ENCODE measurements at places on chromosomes 11 and 22.
A peak's percentile ranks its signal among the peaks of the same experiment; 100 is the strongest.

GRCh38 chr11:12581923-12582322 lies 92.3 kb upstream of the TEAD1 start:
- DNase-seq: no peak

DNA sequence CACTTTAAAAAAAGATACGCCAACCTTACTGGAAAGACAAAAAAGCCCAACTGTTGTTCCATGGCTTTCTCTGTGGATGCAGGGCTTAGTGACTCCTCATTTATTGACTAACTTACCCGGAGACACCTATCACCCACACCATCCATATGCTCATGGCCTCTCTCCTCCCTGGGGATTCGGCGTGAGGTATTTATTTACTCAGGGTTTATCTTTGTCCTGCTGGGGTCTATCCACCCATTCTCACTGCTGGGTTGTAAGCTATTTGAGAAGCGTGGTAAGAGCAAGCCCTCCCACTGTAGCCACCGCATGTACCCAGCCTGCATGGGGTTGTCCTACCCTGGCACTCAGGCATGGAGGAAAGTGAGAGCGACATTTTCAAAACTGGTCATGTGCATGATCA lies 93.6 kb downstream of the NELL1 start:
- DNase-seq: no peak

GRCh38 chr11:130785380-130786116 lies 130.7 kb downstream of the SNX19 start:
- peak; percentile 77 for DNase-seq

DNA sequence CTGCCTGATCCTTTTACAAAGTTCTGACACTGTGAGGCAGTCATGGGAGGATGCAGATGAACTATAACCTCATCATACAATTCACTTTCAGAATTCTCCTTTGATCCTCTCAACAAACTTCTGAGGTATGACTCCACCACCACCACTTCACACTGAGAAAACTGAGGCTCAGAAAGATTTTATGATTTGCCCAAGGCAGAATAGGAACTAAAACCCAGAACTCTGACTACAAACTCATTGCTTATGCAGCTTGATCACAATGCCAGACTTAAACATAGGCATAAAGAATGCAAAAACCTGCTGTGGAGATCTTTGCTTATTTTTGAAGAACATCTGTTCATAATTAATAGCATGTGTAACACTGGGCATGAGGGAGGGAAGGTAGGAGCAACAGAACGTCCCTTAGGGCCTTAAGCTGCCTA lies 20.4 kb downstream of the FAM168A start:
- DNase-seq: no peak

DNA sequence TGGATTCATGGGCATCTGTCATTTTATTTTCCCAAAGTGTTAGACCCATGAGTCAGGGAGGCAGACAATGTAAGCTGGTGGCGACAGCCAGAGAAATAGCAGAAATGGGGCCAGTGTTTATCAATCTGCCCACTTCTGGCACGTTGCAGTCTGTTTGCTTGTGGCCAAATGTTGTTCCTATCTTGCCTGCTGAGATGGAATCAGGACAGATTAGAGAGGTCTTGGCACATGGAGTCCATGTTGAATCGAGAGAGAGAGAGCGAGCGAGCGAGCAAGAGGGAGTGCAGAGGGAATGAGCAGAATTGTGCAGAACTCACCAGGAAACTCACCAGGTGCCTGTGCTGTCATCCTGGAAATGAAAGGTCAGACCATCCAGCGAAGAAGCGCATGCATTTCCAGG lies 21.9 kb upstream of the PARVG start:
- no peak for DNase-seq

- DNase-seq: peak; percentile 51
Measured at GRCh38 chr11:33701302-33702230, 940 bp upstream of the C11orf91 start.

- DNase-seq: no peak
Measured at GRCh38 chr22:20191000-20191515, 40.2 kb upstream of the CCDC188 start.

GRCh38 chr11:63492441-63492840 lies 1.5 kb upstream of the PLAAT5 start:
- no peak for DNase-seq

- peak; percentile 34 for DNase-seq
Measured at GRCh38 chr11:11798586-11799438, 43.0 kb upstream of the USP47 start.

DNA sequence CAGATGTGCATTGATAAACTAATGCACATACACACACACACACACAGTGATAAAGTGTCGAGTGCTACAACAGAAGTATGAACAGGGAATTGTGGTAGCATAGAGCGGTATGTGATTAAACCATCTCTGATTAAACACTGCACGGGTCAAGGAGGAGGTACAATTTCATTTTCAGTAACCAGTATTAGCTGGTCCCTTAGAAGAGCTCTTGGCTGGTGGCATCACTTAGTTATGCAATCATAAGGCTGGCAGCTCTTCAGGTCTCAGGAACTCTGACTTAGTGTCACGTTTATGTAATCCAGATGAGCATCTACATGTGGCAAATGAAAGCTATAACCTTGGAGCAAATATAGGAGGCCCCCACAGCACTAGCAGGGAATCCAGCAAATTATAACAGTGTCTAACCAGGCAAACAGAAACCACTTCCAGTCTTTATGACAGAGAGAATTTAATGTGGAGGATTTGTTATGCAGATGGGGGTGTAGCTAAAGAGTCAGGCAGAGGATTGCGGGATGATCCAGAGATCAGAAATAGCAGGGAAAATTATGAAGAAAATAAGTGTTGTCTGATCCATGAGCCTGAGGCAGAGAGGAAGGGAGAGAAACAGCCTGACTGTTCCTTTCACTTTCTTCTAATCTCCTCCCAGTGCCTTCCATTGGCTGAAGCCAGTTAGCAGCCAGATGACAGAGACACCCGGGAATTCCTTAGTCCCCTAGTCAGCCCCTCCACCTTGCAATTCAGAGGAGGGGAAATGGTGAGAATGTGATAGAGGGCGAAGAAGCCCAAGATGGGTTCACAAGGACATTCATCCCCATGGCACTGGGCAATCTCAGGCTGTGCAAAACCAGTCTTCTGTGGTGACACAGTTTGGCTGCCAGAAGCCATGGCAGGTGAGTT lies 533.1 kb upstream of the TENM4 start:
- DNase-seq: no peak

DNA sequence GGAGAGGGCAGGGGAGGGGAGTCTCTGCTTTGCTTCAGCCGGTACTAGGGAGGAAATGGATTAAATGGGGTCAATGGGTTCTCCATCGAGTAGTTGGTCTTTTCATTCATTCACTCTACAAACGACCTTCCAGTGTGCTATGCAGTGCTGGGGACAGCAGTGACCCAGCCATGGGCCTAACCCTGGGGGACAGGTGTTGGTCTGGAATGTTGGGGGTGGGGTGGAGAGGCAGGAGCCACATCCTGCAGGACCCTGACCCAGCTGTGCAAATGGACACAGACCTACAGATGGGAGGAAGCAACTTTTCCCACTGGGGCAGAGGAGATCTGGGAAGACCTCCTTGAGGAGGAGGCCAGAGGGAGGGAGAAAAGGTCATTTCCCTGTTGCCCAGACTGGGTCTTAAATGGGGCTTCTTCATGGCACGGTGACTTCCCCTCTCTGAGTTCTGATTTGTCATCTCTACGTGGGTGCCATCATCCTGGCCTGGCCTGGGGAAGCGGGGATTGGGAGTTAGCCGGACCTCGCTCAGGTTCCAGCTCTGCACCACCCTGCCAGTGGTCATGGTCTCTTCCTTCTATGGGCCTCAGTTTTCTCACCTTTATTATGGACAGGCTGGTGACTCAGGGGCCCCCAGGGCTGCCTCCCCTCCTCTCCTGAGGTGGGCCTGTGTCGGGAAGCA lies 2.0 kb downstream of the CYTH4 start:
- no peak for DNase-seq

DNA sequence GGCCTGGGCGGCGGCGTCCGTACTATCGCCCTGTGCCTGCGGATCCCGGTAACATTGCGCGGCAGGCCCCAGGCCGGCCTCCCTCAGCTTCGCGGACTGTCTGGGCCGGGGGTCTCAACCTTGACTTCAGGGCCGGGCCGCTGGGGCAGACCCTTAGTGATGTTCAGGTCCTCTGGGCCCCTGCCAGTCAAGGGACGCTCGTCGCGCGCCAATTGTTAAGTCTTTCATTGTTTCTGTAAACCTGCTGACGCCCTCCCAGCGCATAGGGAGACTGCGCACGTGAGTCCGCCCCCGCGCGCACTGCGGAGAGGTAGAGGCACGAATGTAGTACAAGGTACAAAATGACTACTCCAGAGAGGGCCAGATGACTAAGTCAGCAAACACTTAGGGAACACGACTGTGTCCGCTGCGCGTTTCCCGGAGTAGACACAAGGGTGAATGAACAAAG lies 451 bp upstream of the HDHD5 start:
- DNase-seq: no peak

DNA sequence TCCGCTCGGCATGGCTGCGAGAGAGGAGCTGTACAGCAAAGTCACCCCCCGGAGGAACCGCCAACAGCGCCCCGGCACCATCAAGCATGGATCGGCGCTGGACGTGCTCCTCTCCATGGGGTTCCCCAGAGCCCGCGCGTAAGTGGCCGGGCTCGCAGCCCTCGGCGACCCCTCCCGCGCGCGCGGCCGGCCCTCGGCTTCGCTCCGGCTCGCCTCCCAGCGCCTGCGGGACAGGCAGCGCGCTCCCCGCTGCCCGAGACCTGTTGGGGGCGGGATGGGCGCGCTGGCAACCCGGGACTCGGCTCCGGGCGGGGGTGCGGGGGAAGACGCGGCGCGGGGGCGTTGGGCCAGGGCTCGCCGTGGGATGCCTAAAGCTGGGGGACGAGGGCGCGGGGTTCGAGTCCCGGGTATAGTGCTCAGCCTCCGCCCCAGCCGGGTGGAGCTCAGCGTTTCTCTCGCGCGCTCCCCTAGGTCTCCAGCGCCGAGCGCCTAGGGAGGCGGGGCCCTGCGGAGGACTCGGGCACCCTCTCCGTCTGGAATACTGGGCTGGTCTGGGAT lies 630 bp downstream of the UBASH3B start:
- peak; percentile 22 for DNase-seq
